Neural progenitor cell (in vitro differentiated cells): ENCODE measurements at places on chromosomes 13 and 19. TPM values are rescaled to one million over a fixed set of nuclear protein-coding genes. Genes with fewer than 3 reads are reported as not detected.
A peak's percentile ranks its signal among the peaks of the same experiment; 100 is the strongest.

Gene ZNF8
- total RNA-seq = 18.6 and 24.0 TPM in 2 replicates

Gene FFAR3
- total RNA-seq = not detected in 2 replicates

DNA sequence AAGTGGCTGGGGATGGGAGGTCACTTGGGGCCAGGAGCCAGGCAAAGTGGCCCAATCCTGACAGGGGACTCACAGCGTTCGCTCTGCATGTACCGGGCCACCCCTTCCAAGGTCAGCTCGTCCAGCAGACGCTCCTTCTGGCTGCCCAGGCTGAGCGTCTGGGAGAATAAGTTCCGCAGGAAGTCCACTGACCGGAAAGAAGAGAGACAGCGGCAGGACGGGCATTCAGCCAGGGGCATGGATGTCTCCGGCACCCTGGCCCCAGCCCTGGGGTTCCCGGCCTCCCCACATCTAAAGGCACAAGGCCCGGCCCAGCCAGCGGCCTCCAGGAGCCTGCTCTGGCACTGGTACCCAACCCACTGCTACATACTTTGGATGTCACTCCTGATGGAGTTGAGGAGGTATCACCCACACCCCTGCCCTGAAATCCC lies 6.1 kb downstream of the SIRT2 start:
- DNase-seq = no peak

GRCh38 chr13:105410602-105411001 lies 1124.9 kb downstream of the EFNB2 start:
- DNase-seq = peak; percentile 77

DNA sequence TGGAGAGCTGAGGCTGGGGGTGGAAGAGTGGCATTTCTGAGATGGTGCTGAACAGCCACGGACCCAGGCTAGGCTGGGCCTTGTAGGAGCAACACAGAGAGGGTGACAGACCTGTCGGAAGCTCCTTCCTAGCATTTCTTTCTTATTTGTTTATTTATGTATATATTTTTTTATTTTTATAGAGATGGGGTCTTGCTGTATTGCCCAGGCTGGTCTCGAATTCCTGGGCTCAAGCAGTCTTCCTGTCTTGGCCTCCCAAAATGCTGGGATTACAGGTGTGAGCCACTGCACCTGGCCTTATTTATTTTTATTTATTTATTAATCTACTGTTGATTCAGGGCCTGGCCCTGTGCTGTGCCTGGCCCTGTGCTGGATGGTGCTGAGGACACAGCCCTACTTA lies 6.5 kb downstream of the CIC start:
- no peak for DNase-seq

- peak; percentile 45 for DNase-seq
Measured at GRCh38 chr19:4503132-4503824, 15.0 kb downstream of the PLIN4 start.

DNA sequence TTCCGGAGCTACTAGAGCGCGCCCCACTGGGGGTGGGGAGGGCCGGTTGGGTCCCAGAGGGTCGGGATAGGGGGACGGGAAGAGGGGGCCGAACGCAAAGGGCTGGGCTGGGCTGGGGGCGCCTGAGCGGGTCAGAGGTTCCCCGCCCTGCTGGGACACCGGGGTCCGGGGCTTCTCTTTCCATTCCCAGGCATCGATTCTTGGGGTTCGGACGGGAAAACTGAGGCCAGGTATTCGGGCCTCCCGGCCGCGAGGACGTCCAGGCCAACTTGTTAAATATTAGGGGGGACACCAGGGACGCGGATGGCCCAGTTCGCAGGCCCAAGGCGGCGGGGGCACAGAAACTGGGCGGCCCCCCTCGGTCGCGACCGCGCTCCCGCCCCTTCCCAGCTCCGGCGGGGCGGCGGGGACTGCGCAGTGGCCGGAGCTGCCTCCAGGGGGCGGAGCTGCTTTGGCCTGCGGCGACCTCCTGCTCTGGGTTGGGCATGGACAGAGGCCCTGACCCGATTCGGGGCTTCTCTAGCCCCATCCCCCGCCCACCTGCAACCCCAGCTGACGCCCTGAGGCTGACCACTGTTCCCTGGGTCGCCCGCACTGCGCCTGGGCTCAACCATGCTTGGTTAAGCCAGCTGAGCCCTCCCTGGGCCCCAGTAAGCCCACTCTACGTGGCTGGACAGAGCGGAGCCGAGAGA lies 1.2 kb upstream of the KLF16 start:
- DNase-seq = peak; percentile 91
